ENCODE measurements at places on chromosomes 7 and 10. TPM values are rescaled to one million over a fixed set of nuclear protein-coding genes. Genes with fewer than 3 reads are reported as not detected.

GRCh38 chr10:22133749-22134624 lies 83.8 kb downstream of the EBLN1 start:
- no peaks in the 10 kb centered on the region for H3K4me1 ChIP-seq
- H3K27ac ChIP-seq = no peak overlapping the region
- H3K4me3 ChIP-seq = no peak overlapping the region
- no peak for DNase-seq
- H3K36me3 ChIP-seq = no peaks in the 10 kb centered on the region
- no peaks in the 10 kb centered on the region for H3K27me3 ChIP-seq

DNA sequence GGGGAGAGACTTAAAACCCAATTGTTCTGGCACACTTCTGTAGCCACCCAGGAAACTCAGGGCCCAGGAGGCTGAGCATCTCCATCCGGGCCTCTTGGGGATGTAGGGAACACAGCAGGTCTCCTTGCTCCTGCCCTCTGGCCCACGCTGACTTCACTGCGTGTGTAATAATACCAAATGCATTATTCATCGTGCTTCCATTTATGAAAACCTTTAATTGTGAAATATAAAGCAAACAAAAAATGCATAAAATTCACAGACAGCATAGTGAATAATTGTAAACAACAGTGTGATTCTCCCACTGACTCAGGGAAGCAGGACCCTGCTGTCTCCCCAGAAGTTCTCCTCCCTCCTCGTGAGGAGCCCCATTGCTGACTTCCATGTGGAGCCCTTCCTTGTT lies 70.3 kb upstream of the SHH start:
- DNase-seq = no peak
- no peak overlapping the region for H3K4me3 ChIP-seq
- no peaks in the 10 kb centered on the region for H3K4me1 ChIP-seq
- no peaks in the 10 kb centered on the region for H3K27me3 ChIP-seq
- H3K36me3 ChIP-seq = no peaks in the 10 kb centered on the region

DNA sequence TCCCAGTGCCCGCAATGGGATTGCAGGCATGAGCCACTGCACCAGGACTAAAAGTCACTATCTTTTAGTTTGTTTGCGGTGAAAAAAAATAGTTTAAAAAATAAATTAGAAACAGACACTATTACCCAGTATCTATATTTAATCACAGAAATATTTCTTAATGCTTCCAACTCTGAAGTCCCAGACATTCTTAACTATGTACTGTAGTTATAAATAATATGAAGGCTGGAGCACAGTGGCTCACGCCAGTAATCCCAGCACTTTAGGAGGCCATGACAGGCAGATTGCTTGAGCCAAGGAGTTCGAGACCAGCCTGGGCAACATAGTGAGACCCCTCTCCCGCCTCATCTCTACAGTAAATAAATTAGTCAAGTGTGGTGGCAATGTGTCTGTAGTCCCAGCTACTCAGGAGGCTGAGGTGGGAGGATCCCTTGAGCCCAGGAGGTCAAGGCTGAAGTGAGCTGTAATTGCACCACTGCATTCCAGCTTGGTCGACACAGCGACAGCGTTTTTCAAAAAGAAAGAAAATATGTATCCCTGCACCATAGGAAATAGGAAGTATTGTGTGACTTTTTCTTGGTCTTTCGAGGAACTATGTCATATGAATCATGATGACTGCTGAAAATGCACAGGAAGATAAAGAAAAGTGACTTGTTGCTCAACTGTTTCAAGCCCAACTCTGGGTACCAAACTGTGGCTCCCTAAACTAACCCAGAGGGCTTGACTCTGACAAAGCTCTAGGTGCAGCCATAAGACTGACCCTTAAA lies 74.9 kb upstream of the STEAP1B start:
- no peak overlapping the region for H3K4me3 ChIP-seq
- no peaks in the 10 kb centered on the region for H3K36me3 ChIP-seq
- no peaks in the 10 kb centered on the region for H3K27me3 ChIP-seq
- H3K27ac ChIP-seq = no peak overlapping the region
- peaks cover 21% of the 10 kb centered on the region for H3K4me1 ChIP-seq

DNA sequence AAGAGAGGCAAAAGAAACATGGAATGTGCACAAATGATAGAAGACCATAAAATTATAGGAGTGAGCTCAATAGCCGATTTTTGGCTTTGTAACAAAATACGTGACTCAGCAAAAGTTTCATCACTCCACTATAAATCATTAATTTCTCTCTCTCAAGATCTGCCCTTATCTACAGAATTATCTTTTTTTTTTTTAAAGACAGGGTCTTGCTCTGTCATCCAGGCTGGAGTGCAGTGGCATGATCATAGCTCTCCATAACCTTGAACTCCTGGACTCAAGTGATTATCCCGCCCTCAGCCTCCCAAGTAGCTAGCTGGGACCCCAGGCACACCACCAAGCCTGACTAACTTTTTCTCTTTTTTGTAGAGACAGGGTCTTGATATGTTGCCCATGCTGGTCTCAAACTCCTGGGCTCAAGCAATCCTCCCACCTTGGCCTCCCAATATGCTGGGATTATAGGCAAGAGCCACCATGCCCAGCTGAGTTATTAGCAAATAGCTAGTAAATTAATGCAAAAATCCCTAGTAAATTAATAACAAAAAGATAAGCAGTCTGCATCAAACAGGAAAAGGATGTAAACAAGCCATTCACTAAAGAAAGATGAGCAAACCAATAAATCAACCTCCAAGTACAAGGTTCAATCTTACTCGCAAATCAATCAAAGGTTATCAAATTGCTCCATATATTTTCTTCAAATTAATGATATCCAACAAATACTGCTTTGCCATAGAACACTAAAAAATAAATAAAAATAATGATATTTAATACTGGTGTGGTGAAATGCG lies 450.7 kb downstream of the PARD3 start:
- DNase-seq = no peak
- no peaks in the 10 kb centered on the region for H3K27me3 ChIP-seq
- no peak overlapping the region for H3K27ac ChIP-seq
- no peak overlapping the region for H3K4me3 ChIP-seq

DNA sequence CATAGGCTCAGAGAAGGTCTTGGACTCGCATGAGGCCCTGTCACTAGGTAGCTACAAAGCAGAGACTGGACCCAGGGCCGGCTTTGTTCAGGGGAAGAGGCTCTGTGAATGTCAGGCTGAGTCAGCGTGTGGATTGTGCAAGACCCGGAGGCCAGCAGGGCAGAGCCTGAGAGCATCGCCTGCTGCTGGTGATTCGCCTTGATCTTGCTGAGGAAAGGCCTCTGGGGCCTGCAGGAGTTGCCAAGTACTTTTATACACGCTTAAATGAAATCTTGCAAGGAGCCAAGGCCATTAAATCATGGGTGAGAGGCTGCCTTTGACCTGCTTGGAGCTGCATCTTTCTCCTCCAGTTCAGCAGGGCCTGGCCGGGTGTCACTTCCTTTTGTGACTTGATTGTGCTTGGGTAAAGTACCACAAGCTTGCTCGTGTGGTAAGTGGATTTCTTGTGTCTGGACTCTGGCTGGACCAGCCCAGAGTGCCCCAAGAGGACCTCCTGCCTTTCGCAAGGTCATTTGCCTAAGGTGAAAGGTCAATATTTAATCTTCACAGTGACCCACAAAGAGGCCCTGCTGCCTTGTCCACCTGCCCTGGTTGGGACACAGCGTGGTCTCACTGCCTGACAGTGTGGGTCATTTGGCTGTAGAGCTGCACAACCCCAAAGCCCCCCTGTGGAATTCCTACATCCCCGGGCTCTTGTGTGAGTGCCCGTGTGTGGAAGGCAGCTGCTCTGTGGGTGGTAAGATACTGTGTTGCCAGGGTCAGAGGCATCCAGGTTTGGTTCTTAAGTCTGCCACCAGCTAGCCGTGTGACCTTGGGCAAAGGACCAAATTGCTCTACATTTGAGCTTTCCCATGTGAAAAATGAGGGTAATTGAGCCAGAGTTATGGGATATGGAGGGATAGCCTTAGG lies 38.6 kb upstream of the SH2D4B start:
- H3K36me3 ChIP-seq = no peaks in the 10 kb centered on the region
- H3K27me3 ChIP-seq = no peaks in the 10 kb centered on the region
- H3K4me1 ChIP-seq = peaks cover 46% of the 10 kb centered on the region
- DNase-seq = peak; percentile 94
- H3K4me3 ChIP-seq = no peak overlapping the region
- H3K27ac ChIP-seq = peak overlapping the region; percentile 77

DNA sequence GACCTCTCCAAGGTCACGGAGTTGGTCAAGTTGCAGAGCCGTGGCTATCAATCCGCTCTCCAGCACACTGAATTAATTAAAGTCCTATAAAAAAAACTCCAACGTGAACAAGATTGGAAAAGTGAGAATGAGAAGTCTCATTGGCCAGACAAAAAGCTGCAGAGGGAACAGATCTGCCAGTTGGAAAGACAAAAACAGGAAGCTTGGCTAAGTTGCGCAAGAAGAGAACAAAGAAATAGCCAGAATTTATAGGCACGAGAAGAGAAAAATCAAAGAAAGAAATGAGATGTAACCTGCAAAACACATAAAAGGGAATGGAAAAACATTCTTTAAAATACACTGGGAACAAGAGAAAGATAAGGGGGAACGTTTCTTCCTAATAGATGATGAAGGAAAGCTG lies 45.7 kb upstream of the CRTAC1 start:
- H3K4me1 ChIP-seq = no peaks in the 10 kb centered on the region
- no peak overlapping the region for H3K4me3 ChIP-seq
- H3K36me3 ChIP-seq = no peaks in the 10 kb centered on the region
- no peak for DNase-seq

Gene EXOC6
- 25.0 TPM for total RNA-seq

Gene IGFBP3
- total RNA-seq = 13.9 TPM

Gene EBF3
- total RNA-seq = 6.6 TPM

Data from psoas muscle (tissue), 8 donors.